Activated naive CD8-positive, alpha-beta T cell treated with anti-CD3 and anti-CD28 coated beads, Interleukin-2, amount 10 ng/mL, durations not matched to agents 7 days and 5 days (primary cell): ENCODE measurements at places on chromosomes 6 and 20. TPM values are rescaled to one million over a fixed set of nuclear protein-coding genes. Genes with fewer than 3 reads are reported as not detected.

The RAD21L1 gene
- total RNA-seq: not detected

The CRISP1 gene
- not detected for total RNA-seq

- no peak for DNase-seq
Measured at GRCh38 chr20:13420625-13421024, 199.6 kb downstream of the ISM1 start.

The ZDHHC14 gene
- 5.2 TPM for total RNA-seq

GRCh38 chr6:109379711-109380110 lies 2.6 kb downstream of the CD164 start:
- H3K36me3 ChIP-seq: peaks cover 44% of the 10 kb centered on the region
- H3K27me3 ChIP-seq: no peaks in the 10 kb centered on the region
- H3K4me3 ChIP-seq: peak overlapping the region; percentile 91
- no peak for DNase-seq
- H3K4me1 ChIP-seq: peaks cover 46% of the 10 kb centered on the region
